Natural killer cell (primary cell): ENCODE measurements at places on chromosomes 11 and 22. TPM values are rescaled to one million over a fixed set of nuclear protein-coding genes. Genes with fewer than 3 reads are reported as not detected.

UPK3A gene
- not detected for total RNA-seq

CYP2D6 gene
- 5.5 TPM for total RNA-seq

NXPE1 gene
- not detected for total RNA-seq

TBX1 gene
- total RNA-seq = 3.2 TPM

KCNQ1 gene
- total RNA-seq = 1.9 TPM

- no peak overlapping the region for H3K27ac ChIP-seq
- H3K4me3 ChIP-seq = no peak overlapping the region
- no peaks in the 10 kb centered on the region for H3K36me3 ChIP-seq
- no peaks in the 10 kb centered on the region for H3K27me3 ChIP-seq
Observed at GRCh38 chr11:121123496-121124069, 22.5 kb downstream of the TECTA start.

DNA sequence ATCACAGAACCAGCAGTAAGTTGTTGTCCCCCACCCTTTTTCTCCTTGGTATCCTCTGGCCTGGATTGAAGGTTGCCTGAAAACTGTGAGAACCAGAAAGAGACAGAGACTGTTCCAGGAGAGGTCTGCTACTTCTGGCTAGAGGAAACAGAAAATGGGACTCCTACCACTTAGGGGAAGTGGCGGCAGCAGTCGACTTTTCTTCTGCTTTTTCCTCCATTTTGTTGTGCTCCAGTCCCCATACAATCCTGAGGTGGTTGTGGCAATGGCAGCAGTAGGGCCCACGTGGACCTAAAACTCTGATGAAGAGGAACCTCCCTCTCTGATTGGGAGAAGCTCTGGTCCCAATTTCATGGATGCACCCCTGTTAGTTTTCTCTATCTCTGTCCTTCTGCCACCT, 76.0 kb upstream of the SORL1 start:
- no peaks in the 10 kb centered on the region for H3K27me3 ChIP-seq
- H3K4me1 ChIP-seq = peaks cover 10% of the 10 kb centered on the region

MRGPRX4 gene
- total RNA-seq = not detected

DNA sequence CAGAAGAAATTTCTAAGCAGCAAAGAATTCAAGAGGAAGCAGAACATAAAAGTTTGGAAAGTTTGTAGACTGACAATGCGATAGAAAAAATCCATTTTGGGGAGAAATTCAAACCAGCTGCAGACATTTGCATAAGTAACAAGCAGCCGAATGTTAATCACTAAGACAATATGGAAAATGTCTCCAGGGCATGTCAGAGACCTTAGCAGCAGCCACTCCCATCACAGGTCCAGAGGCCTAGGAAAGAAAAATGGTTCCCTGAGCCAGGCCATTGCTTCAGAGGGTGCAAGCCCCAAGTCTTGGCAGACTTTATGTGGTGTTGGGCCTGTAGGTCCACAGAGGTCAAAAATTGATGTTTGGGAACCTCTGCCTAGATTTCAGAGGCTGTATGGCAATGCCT, 155.4 kb downstream of the NELL1 start:
- DNase-seq = no peak
- H3K36me3 ChIP-seq = no peaks in the 10 kb centered on the region
- no peaks in the 10 kb centered on the region for H3K27me3 ChIP-seq
- no peaks in the 10 kb centered on the region for H3K4me1 ChIP-seq
- H3K27ac ChIP-seq = no peak overlapping the region
- H3K4me3 ChIP-seq = no peak overlapping the region

SLC25A18 gene
- not detected for total RNA-seq

DNA sequence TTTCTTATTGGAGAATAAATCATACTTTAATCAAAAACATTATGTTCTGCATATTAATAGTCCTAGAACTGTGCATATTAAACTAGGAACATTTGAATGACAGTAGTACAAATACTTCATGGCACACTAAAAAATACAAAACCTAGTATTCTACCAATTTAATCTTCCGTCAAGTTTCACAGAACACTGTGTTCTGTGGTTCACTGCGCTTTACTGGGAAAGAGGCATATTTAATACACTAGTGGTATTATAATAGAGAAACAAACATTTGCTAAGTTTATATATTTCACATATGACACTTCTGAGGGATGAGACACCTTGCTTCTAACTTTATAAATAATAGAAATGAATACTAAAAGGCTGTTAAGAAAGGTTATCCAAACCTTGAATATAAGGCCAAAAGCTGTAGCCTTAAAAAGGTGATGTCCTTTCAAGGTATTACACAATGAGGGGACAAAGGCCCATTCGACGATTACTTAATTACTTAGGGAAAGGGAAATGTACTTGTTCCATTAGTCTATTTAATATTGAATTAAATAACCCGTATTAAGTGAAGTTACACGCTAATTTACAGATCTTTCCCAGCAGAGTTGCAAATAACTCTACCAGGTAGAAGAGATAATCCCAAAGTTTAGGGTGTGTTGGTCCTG, 48.0 kb downstream of the NARS2 start:
- no peak overlapping the region for H3K4me3 ChIP-seq
- no peak overlapping the region for H3K27ac ChIP-seq
- DNase-seq = no peak
- peaks cover 1% of the 10 kb centered on the region for H3K36me3 ChIP-seq
- H3K4me1 ChIP-seq = no peaks in the 10 kb centered on the region

- peaks cover 40% of the 10 kb centered on the region for H3K4me1 ChIP-seq
- H3K27ac ChIP-seq = no peak within 1 kb of the TSS
- peaks cover 35% of the 10 kb centered on the region for H3K27me3 ChIP-seq
- no peak within 1 kb of the TSS for H3K4me3 ChIP-seq
- H3K36me3 ChIP-seq = no peaks in the 10 kb centered on the region
Observed at GRCh38 chr11:117876341-117877119, at the start of gene FXYD6. TSS of gene FXYD6 (minus strand) at chr11:117876658. CDS start at chr11:117842776, 33,882 bp downstream.
